Uterine smooth muscle cell (primary cell): ENCODE measurements at places on chromosomes 2 and 18. TPM values are rescaled to one million over a fixed set of nuclear protein-coding genes. Genes with fewer than 3 reads are reported as not detected.

The REEP1 gene
- 0.11 and 0.12 TPM in 2 replicates for total RNA-seq

The CXCR4 gene
- 0.11 and 0.25 TPM in 2 replicates for total RNA-seq

The NCKAP1 gene
- 206 and 221 TPM in 2 replicates for total RNA-seq

The ST6GAL2 gene
- total RNA-seq, result 0.11 and 0.25 TPM in 2 replicates

The CNOT11 gene
- 18.0 and 21.0 TPM in 2 replicates for total RNA-seq

The SKOR2 gene
- total RNA-seq, result not detected in 2 replicates

The MROH2A gene
- not detected in 2 replicates for total RNA-seq

The CKAP2L gene
- 3.9 and 15.8 TPM in 2 replicates for total RNA-seq

The BCL11A gene
- total RNA-seq, result 0.37 and 0.44 TPM in 2 replicates

The DSC3 gene
- total RNA-seq, result 0.12 and 0.22 TPM in 2 replicates

The KCNG3 gene
- total RNA-seq, result under 0.01 TPM in 2 replicates

The LDLRAD4 gene
- total RNA-seq, result 0.22 and 1.1 TPM in 2 replicates

The RIT2 gene
- total RNA-seq, result not detected in 2 replicates

The ACAA2 gene
- 10.2 and 19.5 TPM in 2 replicates for total RNA-seq

The TLX2 gene
- not detected in 2 replicates for total RNA-seq

The PRSS56 gene
- not detected in 2 replicates for total RNA-seq

The NTSR2 gene
- not detected in 2 replicates for total RNA-seq

The ANKRD30B gene
- 0.12 and 0.55 TPM in 2 replicates for total RNA-seq

The EVA1A gene
- 35.9 and 46.4 TPM in 2 replicates for total RNA-seq

The UGT1A10 gene
- 0.11 TPM in 1 of 2 replicates, not detected in the other for total RNA-seq

The RHOB gene
- 69.7 and 99.0 TPM in 2 replicates for total RNA-seq

The BOLL gene
- not detected in 2 replicates for total RNA-seq

The MEP1B gene
- total RNA-seq, result not detected in 2 replicates

The RALB gene
- total RNA-seq, result 75.2 and 109 TPM in 2 replicates

The ARHGAP25 gene
- total RNA-seq, result 1.1 and 3.7 TPM in 2 replicates

The ACADL gene
- 0.11 and 0.50 TPM in 2 replicates for total RNA-seq

The POMC gene
- total RNA-seq, result 1.1 and 1.7 TPM in 2 replicates

The SERPINB3 gene
- not detected in 2 replicates for total RNA-seq

The IL36RN gene
- under 0.01 TPM in 1 of 2 replicates, not detected in the other for total RNA-seq

The REG3G gene
- not detected in 2 replicates for total RNA-seq

The RNF152 gene
- total RNA-seq, result 9.3 and 15.4 TPM in 2 replicates

The LTBP1 gene
- 502 and 503 TPM in 2 replicates for total RNA-seq

The FAM237A gene
- total RNA-seq, result not detected in 2 replicates

The STAT4 gene
- total RNA-seq, result 0.25 and 0.55 TPM in 2 replicates

The TCF23 gene
- total RNA-seq, result not detected in 2 replicates

The DNAJC10 gene
- 154 and 193 TPM in 2 replicates for total RNA-seq

The GPR55 gene
- total RNA-seq, result under 0.01 TPM in 1 of 2 replicates, not detected in the other

The ELOA2 gene
- not detected in 2 replicates for total RNA-seq

The KCNG2 gene
- total RNA-seq, result not detected in 2 replicates

The RESP18 gene
- total RNA-seq, result not detected in 2 replicates

The ILKAP gene
- 22.8 and 26.9 TPM in 2 replicates for total RNA-seq

The NEU4 gene
- 0.50 TPM in 1 of 2 replicates, not detected in the other for total RNA-seq

The MRO gene
- 0.12 TPM in 1 of 2 replicates, not detected in the other for total RNA-seq

The DPP10 gene
- total RNA-seq, result not detected in 2 replicates

The MBD1 gene
- 63.4 and 81.4 TPM in 2 replicates for total RNA-seq

The C2orf92 gene
- 2.0 and 2.5 TPM in 2 replicates for total RNA-seq

The DSG3 gene
- under 0.01 and 0.12 TPM in 2 replicates for total RNA-seq

The HRH4 gene
- total RNA-seq, result under 0.01 and 0.12 TPM in 2 replicates

The GAREM2 gene
- total RNA-seq, result 0.22 and 0.50 TPM in 2 replicates

The CRYGB gene
- total RNA-seq, result not detected in 2 replicates

The LRRC30 gene
- total RNA-seq, result not detected in 2 replicates

The ANO7 gene
- total RNA-seq, result 0.37 and 0.44 TPM in 2 replicates

The EFEMP1 gene
- 10.8 and 35.9 TPM in 2 replicates for total RNA-seq

The DAW1 gene
- not detected in 2 replicates for total RNA-seq

The ADAM23 gene
- total RNA-seq, result 9.9 and 10.5 TPM in 2 replicates

The ATOH8 gene
- 4.5 and 5.1 TPM in 2 replicates for total RNA-seq

The UGT1A8 gene
- total RNA-seq, result 0.12 TPM in 1 of 2 replicates, not detected in the other

The ANKRD30BL gene
- not detected in 2 replicates for total RNA-seq

The INPP1 gene
- 8.0 and 9.2 TPM in 2 replicates for total RNA-seq

The GLI2 gene
- 4.9 and 5.1 TPM in 2 replicates for total RNA-seq
